ENCODE measurements at places on chromosomes 1 and 21. TPM values are rescaled to one million over a fixed set of nuclear protein-coding genes. Genes with fewer than 3 reads are reported as not detected.

CFAP74 gene
- 0.38 TPM for total RNA-seq

DNA sequence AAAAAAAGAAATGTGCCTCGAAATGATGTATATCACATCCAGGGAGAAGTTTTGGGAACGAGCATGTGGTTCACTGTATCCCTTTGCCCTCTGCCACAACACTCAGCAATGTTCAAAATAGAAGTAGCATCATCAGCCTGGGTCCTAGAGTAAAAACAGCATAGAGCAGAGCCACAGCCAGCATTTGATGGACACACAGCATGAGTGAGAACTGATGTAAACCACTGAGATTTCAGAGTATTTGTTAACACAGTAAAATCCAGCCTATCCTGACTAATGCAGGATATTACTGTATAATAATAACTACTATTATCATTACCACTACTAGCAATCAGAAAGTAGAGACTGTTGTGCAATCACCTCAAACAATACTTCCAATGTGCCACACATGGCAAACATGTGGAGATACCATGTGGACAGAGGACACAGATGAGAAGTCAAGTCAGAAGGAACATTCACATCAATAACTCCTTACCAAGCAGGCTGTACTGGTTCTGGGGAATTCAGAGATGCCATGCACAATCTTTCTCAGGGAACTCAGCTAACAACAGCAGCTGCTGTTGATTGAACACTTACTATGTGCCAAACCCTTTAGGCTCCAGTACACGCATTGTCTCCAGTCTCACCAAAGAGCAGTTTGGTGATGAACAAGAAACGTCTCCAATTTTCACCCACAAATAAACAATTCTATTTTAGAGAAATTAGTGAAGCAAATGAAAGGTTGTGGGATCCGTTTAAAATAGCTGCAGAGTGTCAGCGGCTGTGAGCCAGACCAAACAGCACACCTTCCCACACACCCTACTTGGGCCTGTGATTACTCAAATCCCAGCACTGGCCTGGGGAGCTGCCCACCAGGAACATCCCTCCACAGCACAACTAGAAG is 16.6 kb upstream of the GFI1 start:
- H3K4me1 ChIP-seq: peaks cover 41% of the 10 kb centered on the region
- DNase-seq: no peak
- H3K36me3 ChIP-seq: peaks cover 4% of the 10 kb centered on the region

GRCh38 chr21:17671733-17672132 is 59.0 kb upstream of the BTG3 start:
- no peak for DNase-seq
- H3K27me3 ChIP-seq: no peaks in the 10 kb centered on the region
- H3K36me3 ChIP-seq: no peaks in the 10 kb centered on the region

SERTAD4 gene
- total RNA-seq: not detected

WDR64 gene
- not detected for total RNA-seq

DNA sequence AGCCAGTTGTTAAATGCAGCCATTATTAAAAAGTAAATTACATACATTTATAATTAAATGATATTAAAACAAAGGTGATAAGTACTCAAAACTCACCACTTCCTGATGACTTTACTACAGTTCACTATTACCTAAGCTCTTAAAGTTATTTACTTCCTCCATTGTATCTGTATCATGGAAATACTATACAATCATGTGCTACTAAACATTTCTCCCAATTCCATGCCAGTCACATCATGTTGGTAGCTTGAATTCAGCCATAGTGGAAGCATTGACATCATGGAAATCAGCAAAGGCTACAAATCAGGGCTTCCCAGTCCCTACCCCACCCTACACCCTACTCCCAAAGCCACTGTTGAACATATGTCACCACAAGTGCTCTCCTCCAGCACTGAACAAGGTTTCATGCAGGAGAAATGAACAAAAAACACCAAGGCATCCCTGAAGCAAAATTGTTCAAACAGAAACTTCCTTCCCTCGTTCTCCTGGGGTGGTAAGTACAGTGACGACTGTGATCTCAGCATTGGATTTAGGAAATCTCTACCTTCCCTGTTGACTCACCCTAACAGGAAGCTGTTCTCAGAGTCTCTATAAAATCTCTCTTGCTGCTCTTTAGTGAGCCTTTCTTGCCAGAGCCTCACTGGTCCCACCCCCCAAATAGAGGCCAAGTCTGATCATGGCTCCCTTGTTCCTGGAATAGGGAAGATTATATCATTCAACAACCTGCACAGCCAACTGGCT is 12.7 kb downstream of the VSIG8 start:
- H3K27ac ChIP-seq: no peak overlapping the region
- H3K27me3 ChIP-seq: no peaks in the 10 kb centered on the region
- H3K4me3 ChIP-seq: no peak overlapping the region
- H3K36me3 ChIP-seq: no peaks in the 10 kb centered on the region
- peaks cover 19% of the 10 kb centered on the region for H3K4me1 ChIP-seq
- no peak for DNase-seq

LAPTM5 gene
- 237 TPM for total RNA-seq

METTL25B gene
- total RNA-seq: 32.5 TPM
